ENCODE measurements at places on chromosomes 12 and 14.

GRCh38 chr12:93133361-93133760 lies 204.3 kb upstream of the EEA1 start:
- no peaks in the 10 kb centered on the region for H3K27me3 ChIP-seq
- H3K36me3 ChIP-seq, result no peaks in the 10 kb centered on the region
- H3K4me3 ChIP-seq, result no peak overlapping the region
- H3K27ac ChIP-seq, result no peak overlapping the region
- H3K4me1 ChIP-seq, result peaks cover 21% of the 10 kb centered on the region

GRCh38 chr12:108304633-108305032 lies 34.5 kb downstream of the CMKLR1 start:
- H3K4me1 ChIP-seq, result peaks cover 40% of the 10 kb centered on the region
- no peak overlapping the region for H3K27ac ChIP-seq
- H3K4me3 ChIP-seq, result no peak overlapping the region
- no peak for DNase-seq
- H3K27me3 ChIP-seq, result peaks cover 10% of the 10 kb centered on the region

- no peaks in the 10 kb centered on the region for H3K36me3 ChIP-seq
- H3K27ac ChIP-seq, result no peak overlapping the region
- no peaks in the 10 kb centered on the region for H3K27me3 ChIP-seq
Measured at GRCh38 chr12:61367281-61367785, 892.9 kb upstream of the USP15 start.

GRCh38 chr14:103627073-103628025 lies 1.7 kb upstream of the KLC1 start:
- DNase-seq, result no peak
- H3K4me3 ChIP-seq, result peak overlapping the region; percentile 55
- peaks cover 43% of the 10 kb centered on the region for H3K4me1 ChIP-seq

GRCh38 chr12:42946871-42947381 lies 357.4 kb upstream of the PRICKLE1 start:
- no peak overlapping the region for H3K4me3 ChIP-seq
- no peaks in the 10 kb centered on the region for H3K27me3 ChIP-seq
- no peak for DNase-seq
- H3K4me1 ChIP-seq, result no peaks in the 10 kb centered on the region
- no peak overlapping the region for H3K27ac ChIP-seq

DNA sequence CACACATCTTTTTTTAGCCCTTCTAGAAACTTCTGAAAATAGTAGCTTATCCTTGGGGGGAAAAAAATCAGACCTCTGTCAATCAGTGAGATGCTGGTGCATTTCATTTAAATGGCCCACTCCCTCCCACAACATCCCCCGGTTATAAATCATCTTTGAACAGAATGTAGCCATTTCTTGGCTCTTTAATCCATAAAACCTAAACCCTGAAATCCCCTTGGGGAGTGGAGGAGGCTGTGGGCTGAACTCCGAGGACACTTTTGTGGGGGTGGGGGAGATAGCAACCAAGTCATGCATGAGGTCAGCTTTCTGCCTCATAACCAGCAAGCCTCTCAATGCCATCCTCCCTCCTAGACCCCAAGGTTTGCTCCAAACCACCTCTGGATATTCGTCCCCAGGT lies 21.0 kb downstream of the HRK start:
- H3K36me3 ChIP-seq, result peaks cover 2% of the 10 kb centered on the region
- H3K27ac ChIP-seq, result no peak overlapping the region

- H3K36me3 ChIP-seq, result no peaks in the 10 kb centered on the region
- H3K4me3 ChIP-seq, result no peak overlapping the region
- peaks cover 4% of the 10 kb centered on the region for H3K4me1 ChIP-seq
- DNase-seq, result no peak
- peaks cover 29% of the 10 kb centered on the region for H3K27me3 ChIP-seq
- H3K27ac ChIP-seq, result no peak overlapping the region
Measured at GRCh38 chr14:64826333-64826732, 53.4 kb downstream of the SPTB start.

DNA sequence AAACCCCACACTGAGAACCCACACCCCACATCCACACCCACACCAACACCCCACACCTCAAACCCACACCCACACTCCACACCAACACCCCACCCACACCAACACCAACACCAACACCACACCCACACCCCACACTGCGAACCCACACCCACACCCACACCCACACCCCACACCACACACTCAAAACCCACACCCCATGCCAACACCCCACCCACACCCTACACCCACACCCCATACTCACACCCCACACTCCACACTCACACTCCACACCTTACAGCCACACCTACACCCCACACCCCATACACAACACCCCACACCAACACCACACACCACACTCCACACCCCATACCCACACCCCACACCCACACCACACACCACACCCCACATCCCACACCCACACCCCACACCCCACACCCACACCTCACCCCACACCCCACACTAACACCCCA lies 38.0 kb downstream of the TMEM120B start:
- peaks cover 2% of the 10 kb centered on the region for H3K4me1 ChIP-seq
- no peak overlapping the region for H3K4me3 ChIP-seq
- H3K27ac ChIP-seq, result no peak overlapping the region
- H3K36me3 ChIP-seq, result peaks cover 5% of the 10 kb centered on the region

GRCh38 chr12:131990066-131990979 lies 40.6 kb downstream of the EP400 start:
- H3K36me3 ChIP-seq, result peaks cover 40% of the 10 kb centered on the region
- DNase-seq, result peak; percentile 31
- no peaks in the 10 kb centered on the region for H3K27me3 ChIP-seq
- H3K4me1 ChIP-seq, result no peaks in the 10 kb centered on the region
- no peak overlapping the region for H3K4me3 ChIP-seq

GRCh38 chr12:130807309-130807708 lies 31.7 kb downstream of the STX2 start:
- H3K27me3 ChIP-seq, result no peaks in the 10 kb centered on the region
- peaks cover 11% of the 10 kb centered on the region for H3K4me1 ChIP-seq
- H3K36me3 ChIP-seq, result peaks cover 43% of the 10 kb centered on the region
- H3K4me3 ChIP-seq, result no peak overlapping the region
- H3K27ac ChIP-seq, result no peak overlapping the region

GRCh38 chr12:77179515-77179914 lies 114.1 kb upstream of the E2F7 start:
- no peaks in the 10 kb centered on the region for H3K27me3 ChIP-seq
- no peaks in the 10 kb centered on the region for H3K4me1 ChIP-seq
- no peak overlapping the region for H3K4me3 ChIP-seq
- no peaks in the 10 kb centered on the region for H3K36me3 ChIP-seq

- no peaks in the 10 kb centered on the region for H3K36me3 ChIP-seq
- no peak overlapping the region for H3K27ac ChIP-seq
- no peak overlapping the region for H3K4me3 ChIP-seq
- H3K4me1 ChIP-seq, result peaks cover 17% of the 10 kb centered on the region
Measured at GRCh38 chr12:107435072-107435471, 250.5 kb upstream of the PWP1 start.

DNA sequence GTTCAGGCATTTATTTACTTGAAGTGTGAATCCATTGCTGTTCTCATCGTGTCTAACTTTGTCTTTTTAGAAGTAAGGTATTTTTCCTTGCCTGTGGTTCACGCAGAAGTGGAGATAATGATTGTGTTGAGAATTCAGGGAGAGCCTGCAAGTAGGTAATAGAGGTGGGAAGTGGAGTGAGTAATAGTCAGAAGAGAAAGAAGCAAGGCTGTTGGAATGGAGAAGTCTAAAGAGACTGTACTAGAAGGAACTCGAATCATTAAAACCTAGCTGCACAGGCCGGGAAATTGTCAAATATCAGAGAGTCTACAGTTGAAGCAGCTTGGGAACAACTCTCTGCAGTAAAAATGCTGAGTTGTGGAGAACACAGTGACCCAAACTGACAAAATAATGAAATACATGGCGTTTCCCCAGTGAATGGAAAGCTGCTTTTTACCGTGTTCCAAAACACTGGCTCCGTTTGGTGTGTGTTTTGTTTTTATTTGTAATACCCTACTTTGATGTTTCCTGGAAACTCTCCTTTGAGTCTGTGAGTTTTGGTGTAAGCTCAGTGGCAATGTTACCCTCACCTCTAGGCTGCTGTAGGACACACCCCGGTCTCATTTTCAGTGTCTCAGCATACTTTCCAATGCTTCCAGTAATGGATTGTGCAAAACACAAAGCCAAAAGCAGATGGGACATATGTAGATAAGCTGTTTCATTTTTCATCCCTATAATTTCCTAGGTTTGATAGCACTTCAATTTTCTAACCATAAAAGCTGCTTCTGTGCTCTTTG lies 146.6 kb downstream of the CRADD start:
- H3K4me1 ChIP-seq, result no peaks in the 10 kb centered on the region
- H3K27me3 ChIP-seq, result no peaks in the 10 kb centered on the region
- no peak overlapping the region for H3K4me3 ChIP-seq
- no peak for DNase-seq
